Activated CD4-positive, alpha-beta T cell treated with anti-CD3 and anti-CD28 coated beads, Interleukin-2, amount 50 U/mL, for 48 hours (primary cell): ENCODE measurements at places on chromosomes 1 and 21.

DNA sequence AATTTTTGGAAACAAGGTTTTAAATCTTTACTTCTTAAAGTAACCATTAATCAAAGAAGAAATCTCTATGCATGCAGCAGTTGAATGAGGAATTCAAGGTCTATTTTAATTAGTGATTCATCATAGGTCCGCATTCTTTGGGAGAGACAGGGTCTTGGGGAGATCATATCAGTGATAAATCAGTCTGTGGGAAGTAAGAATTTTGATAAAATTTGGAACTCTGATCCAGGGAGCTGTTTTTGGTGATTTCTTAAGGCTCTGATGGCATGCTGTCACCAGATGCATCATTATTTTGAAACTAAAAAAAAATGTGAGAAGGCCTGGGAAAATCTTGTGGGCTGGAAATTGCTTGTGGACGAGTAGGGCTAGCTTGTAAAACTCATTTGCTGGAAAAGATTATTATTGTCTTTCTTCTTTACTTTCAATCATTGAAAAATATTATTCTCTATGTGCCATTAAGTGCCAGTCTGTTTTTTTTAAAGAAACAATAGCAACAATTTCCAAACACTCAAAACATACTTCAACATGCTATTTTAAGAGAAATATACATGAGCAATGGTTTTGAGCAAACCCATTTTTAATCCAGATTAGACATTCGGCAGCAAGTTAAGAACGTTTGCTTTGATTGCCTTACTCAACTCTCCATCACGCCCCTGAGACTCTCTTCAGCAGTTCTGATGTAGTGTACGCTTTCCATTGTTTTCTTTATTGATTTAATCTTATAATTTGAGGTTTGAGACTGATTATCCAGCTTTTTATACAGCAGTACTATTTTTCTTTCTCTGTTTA lies 62.6 kb downstream of the ZBTB18 start:
- DNase-seq, result no peak

- no peak for DNase-seq
These were observed 10.1 kb downstream of the CCDC27 start for GRCh38 chr1:3762151-3762872.

DNA sequence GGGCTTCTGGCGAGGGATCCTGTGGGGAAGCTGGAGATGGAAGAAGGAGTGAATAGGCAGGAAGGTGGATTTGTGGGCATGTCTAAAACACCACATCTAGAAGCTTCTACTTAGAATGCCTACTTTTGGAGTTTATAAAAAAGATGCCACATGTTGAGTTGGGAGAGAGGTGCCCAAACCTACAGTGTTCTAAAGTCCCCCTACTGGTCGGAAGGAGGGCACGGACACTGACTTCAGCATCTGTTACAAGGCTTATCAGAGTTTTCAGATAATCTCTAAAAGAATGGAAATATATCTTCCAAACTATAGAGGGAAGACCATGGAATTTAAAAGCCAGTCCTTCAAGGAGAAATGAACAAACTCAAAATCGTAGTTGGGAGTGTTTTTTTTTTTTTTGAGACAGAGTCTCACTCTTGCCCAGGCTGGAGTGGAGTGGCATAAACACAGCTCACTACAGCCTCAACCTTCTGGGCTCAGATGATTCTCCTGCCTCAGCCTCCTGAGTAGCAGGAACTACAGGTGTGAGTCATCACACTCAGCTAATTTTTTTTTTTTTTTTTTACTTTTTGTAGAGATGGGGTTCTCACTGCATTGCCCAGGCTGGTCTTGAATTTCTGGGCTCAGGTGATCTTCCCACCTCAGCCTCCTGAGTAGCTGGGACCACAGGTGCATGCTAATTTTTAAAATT lies 14.8 kb downstream of the IBA57 start:
- DNase-seq, result no peak

DNA sequence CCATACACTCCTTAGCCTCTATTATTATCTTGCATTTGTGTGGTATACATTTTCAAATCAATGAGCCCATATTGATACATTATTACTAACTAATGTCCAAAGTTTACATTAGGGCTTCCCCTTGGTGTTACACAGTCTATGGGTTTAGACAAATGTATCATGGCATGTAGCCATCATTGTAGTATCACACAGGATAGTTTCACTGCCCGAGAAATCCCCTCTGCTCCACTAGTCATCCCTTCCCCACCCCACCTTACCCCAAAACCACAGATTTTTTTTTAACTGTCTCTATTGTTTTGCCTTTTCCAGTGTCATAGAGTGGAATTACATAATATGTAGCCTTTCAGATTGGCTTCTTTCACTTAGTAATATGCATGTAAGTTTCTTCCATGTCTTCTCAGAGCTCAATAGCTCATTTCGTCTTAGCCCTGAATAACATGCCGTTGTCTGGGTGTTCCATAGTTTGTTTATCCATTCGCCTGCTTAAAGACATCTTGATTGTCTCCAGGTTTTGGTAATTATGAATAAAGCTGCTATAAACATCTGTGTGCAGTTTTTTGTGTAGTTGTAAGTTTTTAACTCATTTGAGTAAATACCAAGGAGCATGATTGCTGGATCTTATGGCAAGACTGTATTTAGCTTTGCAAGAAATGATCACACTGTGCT lies 86.4 kb upstream of the LYST start:
- DNase-seq, result peak; percentile 18

DNA sequence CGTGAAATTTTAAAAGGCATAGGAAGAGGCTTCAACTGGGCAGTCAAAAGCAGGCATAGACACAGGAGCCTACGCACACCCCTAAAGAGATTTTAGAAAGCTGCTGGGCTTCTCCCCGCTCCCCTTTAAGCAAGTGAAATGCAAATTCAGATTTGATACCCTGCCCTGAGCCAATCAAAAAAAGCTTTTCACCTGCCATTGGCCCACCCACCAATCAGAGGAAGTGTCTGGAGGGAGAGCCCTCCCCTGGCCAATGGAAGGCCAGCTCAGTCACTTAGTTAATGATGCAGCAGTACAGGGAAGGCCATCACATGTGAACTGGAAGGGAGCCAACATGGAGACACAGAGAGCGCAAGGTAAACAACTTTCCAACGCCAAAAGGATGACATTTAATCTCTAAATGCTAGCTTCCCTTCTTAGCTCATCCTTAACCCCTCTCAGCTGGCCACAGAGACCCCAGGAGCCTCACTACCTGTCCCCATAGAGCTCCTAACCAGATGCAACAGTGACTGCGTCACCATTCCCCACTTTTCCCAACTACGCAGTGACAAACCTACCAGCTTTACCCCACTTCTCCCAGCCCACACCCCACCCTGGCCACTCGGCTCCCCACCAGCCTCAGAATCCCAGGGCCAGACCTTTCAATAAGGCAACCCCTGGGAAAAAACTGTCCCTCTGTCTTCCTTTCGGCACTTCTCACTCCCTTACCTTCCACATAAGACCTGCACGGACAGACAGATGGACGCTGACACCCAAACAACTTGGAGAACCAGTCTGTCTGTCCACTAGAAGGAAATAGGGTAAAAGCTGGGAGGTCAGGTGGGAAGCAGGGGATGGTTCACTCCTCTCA lies 71.0 kb downstream of the CD46 start:
- peak; percentile 72 for DNase-seq

DNA sequence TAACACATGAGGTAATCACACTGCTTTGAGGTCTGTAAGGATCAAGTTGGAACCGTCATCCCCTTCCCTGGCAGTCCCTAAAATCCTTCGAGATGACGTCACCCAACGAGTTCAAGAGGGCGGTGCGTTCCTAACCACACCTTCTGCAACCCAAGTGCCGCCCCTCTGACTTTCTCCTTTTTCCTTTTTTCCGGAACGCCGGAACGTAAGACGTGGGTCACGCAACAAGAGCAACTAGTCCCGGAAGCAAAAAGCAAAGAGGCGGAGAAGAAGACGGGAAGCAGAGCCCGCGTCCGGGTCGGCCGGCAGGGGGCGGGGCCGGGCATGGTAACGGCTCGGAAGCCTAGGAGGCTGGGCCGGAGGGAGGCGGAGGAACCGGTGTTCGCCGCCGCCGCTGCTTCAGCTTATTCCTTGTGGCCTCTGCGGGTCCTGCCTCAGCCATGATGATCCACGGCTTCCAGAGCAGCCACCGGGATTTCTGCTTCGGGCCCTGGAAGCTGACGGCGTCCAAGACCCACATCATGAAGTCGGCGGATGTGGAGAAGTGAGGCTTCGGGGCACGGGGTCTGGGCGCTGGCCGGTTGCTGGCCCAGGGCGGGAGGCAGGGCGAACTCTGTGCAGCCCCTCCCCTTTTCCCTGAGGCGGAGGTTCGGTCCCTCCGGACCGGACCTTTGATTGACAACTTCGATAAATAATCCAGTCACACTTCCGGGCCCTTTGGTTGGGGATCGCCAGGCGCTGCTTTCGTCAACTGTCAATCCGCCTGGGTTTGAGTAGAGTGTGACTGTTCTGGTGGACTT lies at the start of gene TIPRL:
Gene TIPRL, plus strand, starts transcription at position 325 of the 800 bp plus-strand sequence. Its CDS starts 116 bp downstream, at position 441.
- DNase-seq, result peak; percentile 95

- no peak for DNase-seq
These were observed 16.6 kb upstream of the LEMD1 start for GRCh38 chr1:205438213-205439158.

- DNase-seq, result peak; percentile 86
These were observed 20.8 kb upstream of the MACF1 start for GRCh38 chr1:39183503-39184353.

GRCh38 chr1:161258439-161259344 lies at the start of gene PCP4L1:
Gene PCP4L1 (plus strand): TSS chr1:161258745. CDS start chr1:161258975, 230 bp downstream.
- DNase-seq, result peak; percentile 41

DNA sequence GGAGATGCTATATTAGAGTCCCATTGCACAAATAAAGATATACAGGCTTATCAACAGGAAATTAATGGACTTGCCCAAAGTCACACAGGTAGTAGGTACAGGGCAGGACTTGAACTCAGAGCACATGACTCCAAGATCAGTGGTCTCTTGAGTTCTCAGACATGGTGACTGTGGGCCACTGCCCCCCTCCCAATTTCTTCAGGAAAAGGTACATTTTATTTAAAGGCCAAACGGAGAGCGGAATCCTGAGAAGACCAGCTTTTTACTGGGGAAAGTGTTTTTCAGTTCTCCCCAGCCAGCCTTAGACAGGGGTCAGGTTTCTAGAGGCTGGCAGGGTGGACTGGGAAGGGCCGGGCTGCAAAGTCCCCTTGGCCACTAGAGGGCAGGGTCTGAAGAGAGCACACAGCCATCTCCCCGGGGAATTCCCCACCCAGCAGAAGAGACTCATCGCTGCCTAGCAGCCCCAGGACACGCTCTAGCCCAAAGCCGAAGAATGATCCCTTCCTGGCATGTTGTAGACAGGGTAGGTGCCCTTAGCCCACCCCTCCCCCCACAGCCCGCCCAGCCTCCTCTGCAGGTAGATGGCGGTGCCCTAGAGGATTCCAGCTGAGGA lies 29.7 kb downstream of the ACP6 start:
- DNase-seq, result peak; percentile 80

GRCh38 chr1:153728305-153729066 lies 636 bp downstream of the INTS3 start:
- DNase-seq, result peak; percentile 29

- DNase-seq, result no peak
These were observed 30.8 kb downstream of the DDR2 start for GRCh38 chr1:162663086-162663485.

GRCh38 chr1:151024540-151025146 lies 11.7 kb upstream of the BNIPL start:
- DNase-seq, result peak; percentile 87

GRCh38 chr1:245870698-245871097 lies 636.4 kb downstream of the SMYD3 start:
- DNase-seq, result no peak

DNA sequence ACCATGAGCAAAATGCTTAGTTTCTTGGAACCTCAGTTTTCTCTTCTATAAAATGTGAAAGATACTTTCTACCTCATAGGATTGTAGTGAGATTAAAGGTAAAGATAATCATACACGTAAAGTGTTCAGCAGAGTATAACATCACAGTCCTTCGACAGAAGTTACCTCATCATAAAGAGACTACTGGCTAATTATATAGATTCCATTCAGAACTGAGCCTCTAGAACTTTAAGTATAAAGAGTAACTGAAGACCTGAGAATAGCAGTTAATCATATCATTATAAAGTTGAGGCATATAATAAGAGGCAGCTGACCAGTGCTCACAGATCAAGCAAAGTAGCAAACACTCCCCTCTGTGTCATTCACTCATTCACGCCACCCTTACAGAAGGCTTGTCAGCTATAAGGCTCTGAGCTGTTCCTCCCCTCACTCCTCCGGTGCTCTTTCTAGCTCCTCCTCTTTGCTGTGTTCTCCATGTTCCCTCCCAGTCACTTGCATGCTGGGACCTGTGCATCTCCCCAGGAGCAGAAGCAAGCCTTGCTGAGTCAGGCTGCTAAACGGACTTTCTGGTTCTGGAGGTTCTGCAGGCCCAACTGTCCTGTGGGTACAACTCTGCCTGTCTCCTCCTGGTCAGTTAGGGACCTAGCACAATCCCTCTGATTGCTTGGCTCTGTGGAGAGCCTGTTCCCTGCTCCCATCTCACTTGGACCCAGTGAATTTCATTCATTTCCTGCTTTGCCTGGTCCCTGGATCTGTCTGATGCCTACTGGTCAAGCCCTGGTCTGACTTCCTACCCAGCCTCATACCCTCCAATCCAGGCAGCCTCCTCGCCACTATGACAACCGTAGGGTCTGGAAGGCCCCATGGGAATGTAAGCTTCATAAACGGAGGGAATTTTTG lies 28.3 kb upstream of the LY9 start:
- peak; percentile 64 for DNase-seq

- DNase-seq, result peak; percentile 74
These were observed 142.3 kb upstream of the EDN2 start for GRCh38 chr1:41626616-41627375.

DNA sequence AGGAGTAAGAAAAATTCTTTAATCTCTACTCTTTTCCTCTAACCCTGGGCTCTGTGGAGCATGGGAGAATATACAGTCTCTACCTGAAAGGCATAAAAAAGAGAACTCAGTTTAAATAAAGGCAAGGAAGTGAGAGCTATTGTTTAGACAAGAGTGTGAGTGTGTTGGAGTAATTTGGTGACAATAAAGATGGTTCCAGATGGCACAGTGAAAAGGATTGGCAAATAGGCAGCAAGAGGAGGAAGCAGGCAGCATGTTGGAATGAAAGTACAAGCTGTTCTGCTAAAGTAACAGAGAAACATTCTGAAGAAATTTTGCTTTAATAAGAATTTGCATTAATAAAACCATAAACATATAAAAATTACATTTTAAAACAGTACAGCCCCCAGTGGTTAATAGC lies 163.4 kb downstream of the DNM3 start:
- no peak for DNase-seq

- DNase-seq, result peak; percentile 23
These were observed 777 bp downstream of the NUDT17 start for GRCh38 chr1:145846201-145846612.

DNA sequence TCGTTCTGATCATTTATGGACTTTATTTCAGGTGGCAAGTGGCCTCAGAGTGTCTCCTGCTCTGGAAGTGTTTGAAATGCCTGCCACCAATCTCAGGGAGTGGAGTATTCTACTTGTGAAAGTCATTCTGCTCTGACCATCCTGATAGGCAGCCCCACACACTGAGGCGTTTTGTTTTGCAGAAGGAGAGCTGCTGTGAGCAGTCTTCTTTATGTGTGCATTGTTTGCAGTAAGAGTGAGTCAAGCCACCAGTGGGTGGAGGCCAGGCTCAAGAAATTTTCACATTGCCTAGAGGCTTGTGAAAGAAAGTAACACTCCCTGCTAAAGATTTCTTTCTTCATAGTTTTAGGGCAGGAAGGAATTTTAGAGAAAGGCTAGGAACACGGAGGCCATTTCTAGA lies 204.4 kb downstream of the SLC35F3 start:
- DNase-seq, result no peak

- no peak for DNase-seq
These were observed 22.5 kb downstream of the DMAP1 start for GRCh38 chr1:44235808-44236207.

- no peak for DNase-seq
These were observed 150.5 kb upstream of the COA6 start for GRCh38 chr1:234222561-234223280.

- DNase-seq, result no peak
These were observed 27.1 kb downstream of the ZNHIT6 start for GRCh38 chr1:85681087-85681486.
